ENCODE measurements at places on chromosomes 1 and 21.

DNA sequence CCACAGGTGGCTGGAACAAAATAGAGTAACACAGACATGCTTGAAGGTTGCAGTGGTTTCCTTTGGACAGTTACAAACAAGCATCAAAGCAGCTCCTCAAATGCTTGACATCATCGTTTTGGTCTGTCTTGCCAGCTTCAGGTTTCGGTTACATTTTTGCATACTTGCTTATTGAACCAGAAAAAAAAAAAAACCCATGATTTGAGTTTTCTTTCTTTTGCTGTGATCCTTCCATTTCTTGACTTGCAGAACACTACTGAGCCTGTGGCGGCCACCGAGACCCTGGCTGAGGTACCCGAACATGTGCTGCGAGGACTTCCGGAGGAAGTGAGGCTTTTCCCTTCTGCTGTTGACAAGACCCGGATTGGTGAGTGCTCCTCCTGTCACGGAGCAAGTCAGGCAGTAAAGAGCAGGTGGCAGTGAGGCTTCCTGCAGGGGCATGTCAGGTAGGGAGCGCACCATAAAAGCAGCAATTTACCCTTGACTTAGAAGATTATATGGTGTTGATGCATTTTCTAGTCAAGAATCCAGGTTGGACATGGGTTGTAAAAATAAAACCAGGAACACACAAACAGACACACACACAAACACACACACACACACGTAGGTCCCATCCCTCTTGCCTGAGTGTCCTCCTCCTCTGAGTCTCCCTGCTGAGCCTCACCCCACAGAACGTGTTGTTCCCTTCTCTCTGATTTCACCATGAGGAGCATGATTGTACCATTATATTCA, 30.9 kb downstream of the PRDM2 start:
- no peak for DNase-seq

DNA sequence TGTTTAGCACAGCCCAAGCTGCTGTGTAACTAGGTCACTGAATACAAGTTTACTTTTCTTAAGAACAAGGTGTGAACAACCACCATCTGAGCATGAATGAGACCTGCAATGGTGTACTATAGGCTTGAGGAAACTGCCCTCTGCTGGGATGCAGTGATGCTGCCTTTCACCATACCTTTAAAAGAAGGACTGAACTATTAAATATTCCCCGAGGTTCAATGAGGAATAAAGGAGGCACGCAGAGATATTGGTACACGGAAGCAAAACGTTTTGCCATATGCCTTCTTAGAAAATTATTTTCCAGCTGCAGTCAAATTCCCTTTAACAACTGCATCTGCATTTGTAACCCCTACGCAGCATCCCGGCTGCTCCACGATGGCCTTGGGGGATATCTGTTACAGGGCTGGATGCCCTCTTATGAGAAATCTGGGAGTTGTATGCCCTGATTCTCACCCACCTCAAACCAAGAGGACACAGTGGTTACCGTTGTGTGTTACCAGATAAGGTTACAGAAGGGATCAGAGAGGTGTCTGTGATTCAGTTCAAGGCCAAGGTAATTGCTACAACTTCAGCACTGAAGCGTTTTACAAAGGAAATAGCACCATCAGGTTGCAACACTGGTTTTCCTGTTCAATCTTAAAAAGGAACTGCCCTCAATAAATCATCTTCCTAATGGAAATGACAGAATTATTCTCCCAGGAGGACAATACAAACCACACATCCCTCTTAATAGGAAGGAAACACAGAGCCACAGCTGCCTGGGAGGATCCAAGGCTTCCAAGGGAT, 470.5 kb downstream of the LTN1 start:
- DNase-seq = no peak

DNA sequence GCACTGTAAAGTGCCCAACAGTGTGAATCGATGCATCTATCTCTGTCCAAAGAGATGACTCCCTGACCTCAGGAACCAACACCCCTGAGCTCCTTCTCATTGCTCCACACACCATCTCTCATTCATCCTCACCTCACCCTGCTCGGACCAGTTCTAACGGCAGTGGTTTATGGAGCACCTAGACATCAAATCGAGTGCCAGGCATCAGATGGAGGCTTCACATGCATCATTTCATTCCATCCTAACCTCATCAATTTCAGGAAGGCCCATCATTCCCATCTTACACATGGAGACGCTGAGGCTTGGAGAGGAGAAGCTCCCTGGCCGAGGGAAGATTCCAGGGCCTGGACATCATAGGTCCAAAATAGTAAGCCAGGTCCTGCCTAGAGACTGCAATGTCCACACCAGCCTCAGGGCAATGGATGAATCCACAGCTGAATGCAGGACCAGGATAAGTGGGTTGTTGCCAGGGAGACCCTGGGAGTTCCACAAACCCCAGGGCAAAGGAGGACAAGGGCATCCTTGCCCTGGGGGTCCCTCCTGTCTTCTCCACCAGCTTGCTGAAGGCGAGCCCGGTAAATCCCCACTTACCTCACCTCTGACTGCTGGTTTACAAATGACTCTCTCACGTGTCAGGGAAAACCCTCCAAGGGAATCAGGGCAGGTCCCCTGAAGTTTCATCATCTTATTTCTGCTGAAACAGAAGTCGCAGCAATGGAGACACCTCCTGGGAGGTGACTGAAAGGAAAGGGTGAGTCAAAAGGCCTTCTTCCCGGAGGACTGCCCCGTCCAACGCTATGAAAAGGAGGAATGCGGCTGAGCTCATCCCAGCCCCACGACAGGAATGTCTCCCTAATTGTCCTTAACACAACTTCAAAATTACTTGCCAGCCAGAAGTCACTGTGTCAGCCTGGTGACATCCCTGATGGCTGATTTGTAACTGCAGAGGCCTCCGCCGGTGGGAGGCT, 9.0 kb upstream of the IFFO2 start:
- DNase-seq = no peak

GRCh38 chr1:2466270-2466665, 9.8 kb upstream of the PLCH2 start:
- DNase-seq = no peak

- DNase-seq = no peak
These were observed 11.9 kb upstream of the KCNN3 start for GRCh38 chr1:154881820-154882535.

- DNase-seq = no peak
These were observed 39.3 kb upstream of the ERO1B start for GRCh38 chr1:236321101-236321500.

GRCh38 chr1:235331401-235331800, 3.0 kb downstream of the GGPS1 start:
- no peak for DNase-seq

DNA sequence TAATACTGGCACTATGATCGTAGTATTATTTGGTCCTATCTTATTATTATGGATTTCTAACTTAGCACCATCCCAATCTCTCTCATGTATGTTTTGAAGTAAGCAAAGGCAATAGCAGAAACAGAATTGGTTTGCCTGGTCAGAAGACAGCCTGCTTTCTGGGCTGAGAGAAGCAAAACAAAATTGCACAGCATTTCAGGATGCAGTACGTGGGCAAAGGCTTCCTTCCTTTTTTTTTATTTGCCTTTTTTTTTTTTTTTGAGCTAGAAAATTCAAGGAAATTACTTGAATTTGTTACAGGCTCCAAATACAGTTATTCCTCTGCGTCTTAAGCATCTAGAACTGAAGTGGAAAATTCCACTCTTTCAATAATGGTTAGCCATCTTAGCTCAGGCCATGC, 8.8 kb downstream of the CDA start:
- DNase-seq = no peak

DNA sequence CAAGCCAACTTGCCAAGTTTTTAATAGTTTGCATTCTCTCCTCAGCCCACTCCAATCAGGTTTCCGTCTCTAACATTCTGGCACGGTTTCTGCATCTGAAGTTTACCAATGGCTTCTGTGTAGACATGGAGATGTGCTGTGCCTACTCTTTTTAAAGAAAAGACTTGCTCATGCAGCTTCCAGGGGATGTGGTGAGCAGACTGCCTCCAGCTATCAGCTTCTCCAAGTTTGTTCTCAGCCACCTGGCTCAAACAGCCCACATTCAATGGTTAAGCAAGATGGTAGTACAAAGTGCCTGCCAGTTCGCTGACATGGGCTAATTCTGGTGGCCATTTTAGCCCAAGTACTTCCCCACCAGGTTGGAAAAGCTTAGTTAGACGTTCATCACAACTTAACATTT, 465.3 kb downstream of the NEGR1 start:
- DNase-seq = no peak

DNA sequence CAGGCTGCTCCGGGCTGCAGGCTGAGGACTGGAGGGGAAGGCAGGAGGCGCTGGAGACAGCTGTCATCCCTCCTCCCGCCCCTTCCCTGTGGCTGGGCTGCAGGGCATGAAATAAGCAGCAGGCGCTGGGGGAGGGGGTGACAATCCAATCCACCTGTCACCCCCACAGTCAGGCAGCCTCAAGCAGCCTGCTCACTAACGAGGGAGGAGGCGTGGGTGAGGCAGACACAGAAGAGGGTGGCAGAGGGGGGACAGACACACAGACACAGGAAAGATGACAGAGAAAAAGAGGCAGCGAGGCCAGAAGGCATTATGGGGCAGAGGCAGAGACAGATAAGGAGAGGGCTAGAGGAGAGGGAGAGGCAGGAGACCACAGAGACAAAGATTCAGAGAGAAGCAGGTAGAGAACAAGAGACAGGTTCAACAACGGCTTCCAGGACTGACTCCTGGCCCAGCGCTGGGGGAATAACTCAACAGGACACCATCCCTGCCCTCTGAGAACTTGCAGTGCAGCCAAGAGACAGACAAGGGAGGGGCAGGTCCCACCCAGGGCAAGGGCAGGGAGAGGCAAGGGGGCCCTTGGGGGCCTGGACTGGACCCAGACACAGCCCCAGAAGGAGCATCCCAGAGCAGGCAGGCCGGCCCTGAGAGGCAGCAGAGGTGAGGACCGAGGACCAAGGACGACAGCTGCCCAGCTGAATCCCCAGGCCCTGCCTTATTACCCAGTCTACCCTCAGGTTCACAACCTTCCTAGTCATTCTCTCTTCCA, 11.2 kb downstream of the MEF2D start:
- no peak for DNase-seq

DNA sequence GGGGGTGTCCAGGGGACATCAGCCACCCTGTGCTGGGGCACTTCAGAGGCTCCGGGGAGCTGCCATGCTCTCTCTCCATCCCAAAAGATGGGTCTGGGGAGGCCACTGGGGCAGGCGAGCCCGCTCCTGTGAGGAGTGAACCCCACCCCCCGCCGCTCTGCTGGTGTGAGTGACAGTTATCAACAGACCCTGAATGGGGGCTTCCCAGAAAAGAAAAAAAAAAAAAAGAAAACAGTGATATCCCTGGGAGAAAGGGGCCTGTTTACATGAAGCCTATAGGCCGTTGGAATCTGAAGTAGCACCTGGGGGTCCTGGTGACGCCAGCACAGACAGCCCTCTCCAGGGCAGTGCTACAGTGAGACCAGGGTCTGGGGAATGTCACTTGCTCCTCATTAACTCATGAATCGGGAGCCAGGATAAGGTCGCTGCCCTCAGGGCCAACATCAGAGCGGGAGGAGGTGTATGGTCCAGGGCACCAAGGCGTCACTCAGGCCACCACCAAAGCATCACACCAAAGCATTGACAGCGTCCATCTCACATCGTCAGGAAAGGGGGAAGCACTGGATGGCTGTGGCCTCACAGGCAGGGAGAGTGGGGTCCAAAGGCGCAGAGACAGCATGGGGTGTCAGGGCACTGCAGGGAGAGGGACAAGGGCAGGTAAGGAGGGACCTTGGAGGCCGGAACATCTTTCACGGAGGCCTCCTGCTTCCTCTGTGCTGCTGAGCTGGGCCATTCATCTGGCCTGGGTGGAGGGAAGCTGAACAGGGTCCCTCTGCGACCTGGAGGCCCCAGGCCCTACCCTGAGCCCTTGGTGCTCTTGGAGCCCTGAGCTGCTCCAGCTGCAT, 8.4 kb upstream of the NPHP4 start:
- DNase-seq = no peak

- no peak for DNase-seq
These were observed 18.7 kb upstream of the GALNT2 start for GRCh38 chr1:230048322-230048721.

DNA sequence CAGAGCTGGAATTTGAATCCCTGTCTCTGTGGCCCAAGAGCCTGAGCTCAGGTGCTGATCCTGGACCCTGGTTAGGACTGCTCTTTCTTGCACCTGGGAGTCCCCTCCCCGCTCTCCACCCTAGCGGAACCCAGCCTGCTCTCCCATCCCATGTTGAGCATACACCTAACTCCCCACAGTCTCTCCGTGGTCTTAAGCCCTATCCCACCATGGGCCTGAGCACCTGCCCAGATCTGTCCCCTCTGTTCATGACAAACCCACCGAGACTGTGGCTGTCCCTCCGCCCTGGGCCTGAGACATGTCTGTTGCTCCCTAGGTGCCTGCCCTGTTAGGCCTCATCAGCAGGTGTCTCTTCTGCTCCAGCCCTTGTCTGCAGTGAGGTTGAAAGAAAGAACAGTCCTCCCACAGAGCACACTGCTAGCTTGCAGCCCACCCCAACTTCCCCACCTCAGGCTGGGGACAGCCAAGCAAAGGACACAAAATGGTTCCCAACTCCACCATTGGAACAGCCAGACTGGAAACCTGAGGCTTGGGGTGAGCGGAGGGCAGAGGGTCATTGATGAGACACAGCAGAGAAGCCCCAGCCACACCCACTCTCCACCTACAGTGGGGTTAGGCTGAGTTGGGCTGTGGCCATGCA, 118.5 kb downstream of the MATN1 start:
- DNase-seq = no peak

GRCh38 chr1:1915911-1916840, 1.1 kb downstream of the CALML6 start:
- no peak for DNase-seq

GRCh38 chr1:14677292-14677971, 78.9 kb downstream of the KAZN start:
- DNase-seq = no peak

DNA sequence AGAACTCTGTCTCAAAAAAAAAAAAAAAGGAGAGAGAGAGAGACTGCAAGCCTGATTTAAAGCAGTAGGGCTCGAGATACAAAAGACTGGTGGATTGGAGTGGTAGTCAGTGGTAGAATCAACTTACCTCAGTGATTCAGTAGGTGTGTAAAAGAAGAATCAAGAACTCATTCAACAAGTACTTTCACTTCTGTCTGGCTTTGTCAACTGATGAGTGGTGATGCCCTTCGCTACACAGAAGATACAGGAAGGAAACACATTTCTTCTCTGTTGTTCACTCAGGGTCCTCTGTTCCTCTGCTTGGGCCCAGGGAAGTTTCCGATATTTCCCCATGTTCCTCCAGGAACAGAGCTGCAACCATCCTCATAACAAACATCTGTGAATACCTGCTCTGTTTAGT, 68.6 kb upstream of the COG2 start:
- DNase-seq = no peak
